NCI-H1105 (cell line): ENCODE measurements at places on chromosomes 6 and 20.

- no peak for DNase-seq
Measured at GRCh38 chr6:143839196-143839595, 3.9 kb upstream of the LTV1 start.

- DNase-seq, result peak; percentile 17
Measured at GRCh38 chr20:35226884-35227681, 593 bp downstream of the MMP24 start.

DNA sequence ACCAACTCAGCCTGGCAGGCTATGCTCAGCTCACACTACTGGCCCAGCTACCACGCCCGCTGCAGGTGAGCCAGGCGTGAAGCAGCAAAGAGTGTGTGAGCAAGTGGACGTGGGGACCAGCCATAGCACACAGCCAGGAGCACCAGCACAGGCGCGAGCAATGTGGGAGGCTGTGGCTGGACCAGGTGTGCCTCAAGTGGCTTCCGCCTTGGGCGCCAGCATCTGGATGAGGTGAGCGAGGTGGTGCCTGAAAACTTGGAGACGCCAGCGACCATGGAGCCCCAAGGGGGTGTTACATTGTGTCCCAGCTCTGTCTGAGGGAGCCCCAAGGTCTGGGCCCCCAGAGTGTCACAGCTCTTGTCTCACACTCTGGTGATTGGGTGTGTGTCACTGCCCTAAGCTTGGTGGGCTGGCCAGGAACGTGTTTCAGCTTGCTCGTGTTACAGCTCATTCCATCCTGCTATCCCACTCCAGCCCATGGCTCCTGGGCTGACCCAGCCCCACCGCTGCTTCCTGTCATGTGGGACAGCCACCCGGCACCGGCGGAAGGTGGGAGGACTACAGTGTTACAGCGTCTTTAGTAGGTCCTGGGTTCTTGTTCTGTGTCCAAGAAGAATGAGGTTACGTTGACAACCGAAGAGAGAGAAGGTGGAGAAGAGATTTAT, 508.0 kb upstream of the MMS22L start:
- DNase-seq, result no peak

GRCh38 chr6:5997420-5997987, 9.2 kb downstream of the NRN1 start:
- peak; percentile 15 for DNase-seq

DNA sequence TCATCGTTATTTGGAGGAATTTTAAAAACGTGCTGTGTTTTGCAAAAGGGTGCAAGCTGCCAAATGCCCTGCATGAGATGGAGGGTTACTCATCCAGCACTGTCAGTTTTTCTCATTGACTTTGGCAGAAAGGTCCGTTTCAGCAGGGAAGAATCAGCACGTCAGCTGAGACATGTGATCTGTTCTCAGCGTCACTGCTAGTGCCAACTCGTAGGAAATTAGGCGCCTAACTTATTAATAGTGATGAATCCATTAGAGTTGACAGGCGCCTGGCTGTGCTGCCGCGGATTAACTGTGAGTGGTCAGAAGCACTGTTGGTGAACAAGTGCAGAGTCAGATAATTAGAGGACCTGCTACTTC, 175.5 kb upstream of the FOXQ1 start:
- peak; percentile 68 for DNase-seq

- DNase-seq, result no peak
Measured at GRCh38 chr6:143253586-143253985, 192.9 kb downstream of the AIG1 start.

DNA sequence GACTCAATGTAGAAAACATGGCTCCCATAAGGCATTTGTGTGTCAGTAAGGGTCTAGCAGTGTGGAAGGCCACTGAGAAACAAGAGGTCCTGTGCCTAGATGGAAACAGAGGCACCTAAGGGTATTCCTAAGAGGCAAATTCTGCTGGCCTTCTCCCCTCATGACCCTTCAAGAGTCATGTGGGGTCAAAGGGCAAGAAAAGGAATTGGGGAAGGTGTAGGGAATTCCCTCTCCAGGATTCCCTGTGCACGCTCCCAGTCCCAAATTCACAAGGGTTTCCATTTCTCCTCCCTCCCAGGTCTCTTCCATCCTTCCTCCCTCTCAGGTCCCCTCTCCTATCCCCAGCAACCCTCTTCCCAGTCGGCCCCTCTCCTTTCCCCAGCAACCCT, 568 bp downstream of the AGPAT1 start:
- no peak for DNase-seq

- no peak for DNase-seq
Measured at GRCh38 chr6:148968771-148969602, 222.2 kb downstream of the UST start.
